ENCODE measurements at places on chromosomes 11 and 22.

- DNase-seq: no peak
These were observed 2.6 kb downstream of the SAMM50 start for GRCh38 chr22:43957871-43958270.

DNA sequence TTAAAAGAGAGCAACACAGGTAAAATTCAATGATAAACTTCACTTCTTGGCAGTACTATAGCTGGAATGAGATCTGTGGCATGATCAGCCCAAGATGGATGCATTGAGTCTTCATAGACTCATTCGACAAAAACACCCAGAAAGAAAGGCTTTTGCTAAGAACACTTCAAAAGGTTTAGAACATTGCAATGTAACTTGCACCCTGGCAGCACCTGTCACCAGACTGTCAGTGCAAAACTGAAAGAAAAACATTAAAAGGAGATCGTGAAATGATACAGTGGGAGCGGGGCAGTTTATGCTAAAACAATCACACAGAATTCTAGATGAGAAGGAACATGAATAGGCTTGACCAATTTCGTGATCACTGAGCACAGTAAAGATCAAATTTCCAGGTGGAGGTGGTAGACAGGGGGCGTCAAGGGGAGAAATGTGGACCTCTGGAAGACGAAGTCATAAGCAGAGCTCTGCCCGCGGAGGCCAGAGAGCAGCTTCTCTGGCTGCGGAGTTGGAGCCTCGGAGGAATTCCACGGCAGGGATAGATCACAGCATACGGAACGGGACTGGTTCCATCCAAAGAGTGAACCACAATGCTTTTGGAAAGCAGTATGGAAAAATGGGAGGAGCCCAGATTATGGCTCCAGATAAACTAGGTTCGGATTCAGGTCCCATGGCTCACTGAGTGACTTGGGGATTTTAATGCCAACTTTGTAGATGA is 11.9 kb downstream of the VSIG10L2 start:
- DNase-seq: no peak

DNA sequence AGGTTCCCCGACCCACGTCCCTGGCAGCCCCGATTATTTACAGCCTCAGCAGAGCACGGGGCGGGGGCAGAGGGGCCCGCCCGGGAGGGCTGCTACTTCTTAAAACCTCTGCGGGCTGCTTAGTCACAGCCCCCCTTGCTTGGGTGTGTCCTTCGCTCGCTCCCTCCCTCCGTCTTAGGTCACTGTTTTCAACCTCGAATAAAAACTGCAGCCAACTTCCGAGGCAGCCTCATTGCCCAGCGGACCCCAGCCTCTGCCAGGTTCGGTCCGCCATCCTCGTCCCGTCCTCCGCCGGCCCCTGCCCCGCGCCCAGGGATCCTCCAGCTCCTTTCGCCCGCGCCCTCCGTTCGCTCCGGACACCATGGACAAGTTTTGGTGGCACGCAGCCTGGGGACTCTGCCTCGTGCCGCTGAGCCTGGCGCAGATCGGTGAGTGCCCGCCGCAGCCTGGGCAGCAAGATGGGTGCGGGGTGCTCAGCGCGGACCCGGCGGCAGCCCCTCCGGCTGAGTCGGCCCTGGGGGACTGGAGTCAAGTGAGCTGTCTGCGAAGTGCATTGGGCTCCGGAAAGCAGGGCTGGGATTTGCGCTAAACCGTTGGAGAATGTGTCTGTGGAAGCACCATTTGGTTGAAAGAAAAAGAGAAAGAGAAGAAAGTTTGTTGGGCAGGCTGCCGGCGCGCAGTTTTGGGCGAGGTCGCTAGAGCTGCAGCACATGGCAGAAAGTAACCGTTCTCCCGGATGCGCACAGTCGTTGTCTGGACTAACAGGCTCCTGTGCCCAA is at the start of gene CD44:
Gene CD44 (plus strand): TSS at position 229 of the 779 bp plus-strand sequence. CDS start 133 bp downstream, at position 362.
- DNase-seq: peak; percentile 75

DNA sequence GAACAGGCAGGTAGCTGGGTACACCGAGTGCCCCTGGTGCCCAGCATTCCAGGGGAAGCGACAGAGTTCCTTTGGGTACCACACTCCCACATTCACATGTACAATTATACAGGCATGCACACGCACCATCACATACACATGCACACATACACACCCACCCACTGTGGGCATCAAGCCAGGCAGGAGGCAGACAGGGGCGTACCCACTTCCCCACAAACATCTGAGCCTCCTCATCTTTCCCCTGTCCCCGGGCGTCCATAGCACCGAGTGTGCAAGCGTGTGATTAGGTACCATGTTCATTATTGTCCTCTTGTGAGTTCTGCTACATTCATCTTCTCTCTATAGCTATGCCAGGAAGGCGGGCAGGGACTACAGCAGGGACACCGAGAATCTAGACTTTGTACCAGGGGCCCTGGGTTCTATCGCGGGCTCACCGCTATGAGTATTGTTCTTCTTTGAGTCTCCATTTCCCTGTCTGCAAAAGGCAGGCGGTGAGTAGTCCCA is 2.1 kb upstream of the CARD10 start:
- no peak for DNase-seq

GRCh38 chr11:1206391-1207271 is 16.2 kb upstream of the MUC5B start:
- DNase-seq: no peak

- DNase-seq: no peak
These were observed 139.0 kb upstream of the NAV2 start for GRCh38 chr11:19573666-19574065.

GRCh38 chr11:12840871-12841660 is 166.8 kb downstream of the TEAD1 start:
- no peak for DNase-seq

DNA sequence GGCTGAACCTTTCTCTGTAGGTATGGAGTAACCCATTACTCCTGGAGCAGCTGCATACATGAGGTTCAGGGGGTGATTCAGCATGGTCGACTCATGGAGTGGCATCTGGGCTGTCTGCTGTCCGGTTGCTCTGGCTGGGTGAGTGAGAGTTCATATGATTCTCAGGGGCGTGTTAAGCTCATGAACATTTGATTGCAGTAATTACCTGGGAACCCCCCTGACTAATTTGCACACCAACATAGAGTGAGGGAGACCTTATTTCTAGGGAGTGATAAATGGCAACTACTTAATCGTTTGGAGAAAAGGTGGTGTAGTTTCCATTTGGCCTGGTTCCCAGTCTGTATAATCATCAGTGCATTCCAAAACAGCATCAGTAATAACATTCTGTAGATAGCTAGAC is 661.9 kb downstream of the ETS1 start:
- no peak for DNase-seq

DNA sequence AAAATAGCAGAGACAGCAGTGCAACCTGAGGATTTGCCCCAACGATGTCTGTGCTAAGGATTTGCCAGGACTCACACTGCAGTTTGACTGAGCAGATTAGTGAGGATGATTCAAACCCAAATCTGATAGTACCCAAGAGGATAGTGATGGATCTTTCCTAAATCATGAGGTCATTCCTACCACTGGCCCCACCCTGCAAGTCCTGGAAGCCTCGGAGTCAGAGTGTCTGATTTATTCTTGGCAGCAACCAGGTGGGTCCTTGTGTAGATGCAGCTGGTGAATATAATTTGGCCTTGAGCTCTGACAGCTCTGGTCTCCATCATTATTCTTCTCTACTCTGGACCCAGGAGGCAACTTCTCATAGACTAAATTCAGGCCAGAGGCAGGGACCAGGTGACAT is 179.3 kb upstream of the RAG2 start:
- no peak for DNase-seq

GRCh38 chr22:46031557-46031956 is 54.6 kb upstream of the WNT7B start:
- DNase-seq: no peak

DNA sequence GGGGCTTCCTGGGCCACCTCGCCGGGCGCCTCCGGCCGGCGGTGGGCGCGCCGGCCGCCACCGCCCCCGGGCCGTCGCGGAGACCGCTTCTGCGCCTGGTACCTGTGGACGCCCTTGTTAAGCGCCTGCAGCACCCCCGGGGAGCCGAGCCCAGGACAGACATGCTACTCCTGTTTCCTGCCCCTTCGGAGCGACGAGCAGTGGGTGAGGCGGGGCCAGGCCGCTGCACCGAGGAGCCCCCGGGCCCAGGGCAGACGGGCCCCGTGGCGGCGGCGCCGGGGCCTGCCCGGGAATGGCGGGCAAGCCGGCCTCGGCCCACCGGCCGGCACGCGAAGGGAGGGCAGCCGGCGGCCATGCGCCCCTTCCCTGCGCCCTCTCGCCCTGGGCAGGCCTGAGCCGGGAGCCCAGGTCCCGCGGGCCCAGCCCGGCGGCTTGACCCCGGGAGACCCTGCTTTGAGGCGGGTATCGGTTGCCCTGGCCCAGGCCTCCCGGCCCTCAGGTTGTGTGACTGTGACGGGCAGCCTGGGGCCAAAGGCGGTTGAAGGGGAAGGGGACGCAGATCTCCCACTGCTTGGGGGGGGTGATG is 789 bp upstream of the KDM2A start:
- no peak for DNase-seq

- DNase-seq: no peak
These were observed 418.8 kb downstream of the TMEM135 start for GRCh38 chr11:87456499-87456898.

DNA sequence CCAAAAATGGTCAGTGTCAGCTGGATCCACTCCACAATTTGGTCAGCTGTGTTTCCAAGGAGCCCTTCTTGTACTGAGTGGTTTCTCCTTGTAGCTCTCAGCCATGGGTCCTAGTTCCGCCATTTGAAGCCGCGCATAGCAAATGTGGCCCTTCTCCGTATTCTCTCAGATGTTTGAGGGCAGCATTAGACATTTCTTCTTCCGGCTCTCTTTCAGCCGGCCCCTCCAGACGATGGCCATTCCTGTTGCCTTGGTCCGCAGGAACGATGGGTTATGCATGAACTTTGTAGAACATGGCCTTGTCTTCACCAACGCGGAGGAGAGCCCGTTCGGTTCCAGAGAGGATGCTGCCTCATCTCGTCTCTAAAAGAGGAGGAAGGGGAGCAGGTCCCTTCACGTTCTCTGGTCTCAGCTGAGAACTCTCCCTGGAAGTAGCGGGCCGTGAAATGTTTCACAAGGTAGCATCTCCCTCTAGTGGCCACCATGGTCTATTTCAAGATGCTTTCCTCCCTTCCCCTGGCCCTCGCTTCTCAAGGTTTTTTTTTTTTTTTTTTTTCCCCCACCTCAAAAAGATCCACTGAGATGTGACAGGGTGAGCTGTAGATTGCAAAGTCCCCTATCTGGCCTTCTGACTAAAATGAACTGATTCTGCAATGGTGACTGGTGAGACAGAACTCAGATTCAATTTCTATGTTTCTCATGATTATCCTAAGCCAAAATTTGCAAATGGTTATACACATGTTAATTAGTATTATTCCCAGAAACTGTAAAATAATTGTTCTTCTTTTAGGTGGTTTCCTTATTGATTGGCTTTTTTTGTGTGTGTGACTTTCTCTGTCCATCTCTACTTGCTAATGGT is 19.8 kb upstream of the PLET1 start:
- peak; percentile 16 for DNase-seq

GRCh38 chr22:37117092-37117491 is 7.6 kb upstream of the TMPRSS6 start:
- no peak for DNase-seq

GRCh38 chr11:69658626-69659450 is 16.3 kb downstream of the LTO1 start:
- no peak for DNase-seq

GRCh38 chr11:19680829-19681368 is 31.7 kb upstream of the NAV2 start:
- no peak for DNase-seq

GRCh38 chr11:69131644-69132300 is 24.0 kb upstream of the SMIM38 start:
- no peak for DNase-seq

GRCh38 chr11:93005239-93005638 is 35.8 kb downstream of the MTNR1B start:
- DNase-seq: no peak

- DNase-seq: no peak
These were observed 30.7 kb downstream of the SCUBE2 start for GRCh38 chr11:9060700-9061111.

GRCh38 chr11:87212891-87213290 is 175.2 kb downstream of the TMEM135 start:
- no peak for DNase-seq

- DNase-seq: no peak
These were observed 3.1 kb downstream of the IFITM1 start for GRCh38 chr11:316891-317301.

GRCh38 chr11:91513734-91514133 is 710.9 kb upstream of the FAT3 start:
- no peak for DNase-seq

DNA sequence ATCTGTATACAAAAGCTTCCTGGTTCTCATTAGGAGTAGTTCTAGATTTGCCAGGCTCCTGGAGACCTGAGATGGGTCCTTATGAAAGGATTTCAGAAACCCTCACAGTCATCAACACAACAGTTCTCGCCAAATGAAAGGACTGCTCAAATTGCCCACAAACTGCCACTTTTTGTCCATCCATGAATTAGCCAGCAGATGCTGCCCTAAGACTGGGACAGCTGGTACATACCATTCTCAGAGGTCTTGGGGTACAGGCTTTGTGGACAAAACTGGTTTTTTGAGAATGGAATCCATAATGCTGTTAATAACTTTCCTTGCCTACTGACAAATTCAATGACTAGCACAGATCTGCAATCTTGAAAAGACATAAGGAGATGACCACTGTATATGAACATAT is 23.4 kb upstream of the BDNF start:
- DNase-seq: no peak

DNA sequence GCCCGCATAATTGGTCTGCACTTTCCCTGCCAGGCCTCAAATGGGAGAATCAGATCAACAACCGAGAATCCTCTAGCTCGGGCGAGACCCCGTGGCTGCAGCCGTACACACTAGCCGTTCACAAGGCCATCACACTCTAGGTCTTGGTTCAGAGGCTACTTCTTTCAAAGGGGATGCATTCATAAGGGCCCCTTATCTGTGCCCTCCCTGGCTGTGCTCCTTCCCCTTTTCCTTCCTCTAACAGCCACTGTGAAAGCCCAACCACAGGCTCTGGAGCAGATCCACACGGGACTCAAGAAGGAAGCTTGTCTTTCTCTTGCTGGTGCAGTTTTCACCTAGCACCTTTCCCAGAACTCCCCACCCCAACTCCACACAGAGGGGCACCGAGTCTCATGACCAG is 24.5 kb downstream of the SMIM38 start:
- no peak for DNase-seq

- no peak for DNase-seq
These were observed 44.4 kb downstream of the DCDC1 start for GRCh38 chr11:31325160-31325559.

DNA sequence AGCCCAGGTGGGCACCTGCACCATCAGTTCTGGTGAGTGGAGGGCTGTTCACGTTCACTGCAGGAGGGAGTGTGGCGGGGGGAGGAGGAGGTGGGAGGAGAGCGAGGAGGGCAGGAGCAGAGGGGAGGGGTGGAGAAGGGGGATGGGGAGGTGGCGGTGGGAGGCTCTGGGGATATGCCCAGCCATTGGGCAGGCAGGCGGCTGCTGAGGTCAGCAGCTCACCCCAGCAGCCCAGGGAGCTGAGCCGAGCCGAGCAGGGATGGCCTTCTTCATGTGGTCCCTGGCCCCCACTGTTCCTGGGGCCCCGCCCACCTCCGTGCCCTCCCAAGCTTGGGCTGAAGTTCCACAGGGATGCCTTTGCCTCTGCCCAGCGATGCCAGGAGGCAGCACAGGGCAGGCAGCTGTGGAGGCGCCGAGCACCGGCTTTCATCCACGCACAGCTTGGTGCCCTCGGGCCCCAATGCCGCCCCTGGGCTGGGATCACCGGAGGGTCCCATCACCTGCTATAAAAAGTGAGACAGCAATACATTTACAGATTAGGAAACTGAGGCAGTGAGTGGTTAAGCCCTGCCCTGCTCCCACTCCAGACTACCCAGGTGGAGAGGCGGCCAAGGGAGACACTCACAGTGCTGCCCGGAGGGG is 21.6 kb downstream of the RTN4R start:
- no peak for DNase-seq

Data from stimulated activated CD4-positive, alpha-beta T cell treated with anti-CD3 and anti-CD28 coated beads, Interleukin-1b, Interleukin-23, amount 100 ng/mL, for 1 hour (primary cell).